ENCODE measurements at places on chromosomes 2 and 18. TPM values are rescaled to one million over a fixed set of nuclear protein-coding genes. Genes with fewer than 3 reads are reported as not detected.

DNA sequence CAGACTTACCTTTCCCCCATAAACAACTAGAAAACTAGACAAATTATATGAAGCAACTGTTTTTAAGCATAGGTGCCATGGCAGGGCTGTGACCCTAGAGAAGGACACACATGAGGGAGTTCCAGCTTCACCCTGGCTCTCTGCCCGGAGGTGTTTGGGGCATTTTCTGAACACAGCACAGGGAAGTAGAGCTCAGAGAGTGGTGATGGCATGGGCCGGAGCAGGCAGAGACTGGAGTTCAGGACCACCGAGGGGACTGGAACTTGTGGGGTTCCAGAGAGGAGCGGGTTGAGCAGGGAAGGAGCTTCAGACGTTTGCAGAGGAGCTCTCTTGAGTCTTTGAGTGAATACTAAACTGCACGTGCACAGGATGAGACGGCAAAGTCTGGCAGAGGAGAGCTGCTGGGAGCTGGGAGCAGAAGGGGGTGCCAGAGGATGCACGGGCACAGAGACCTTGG lies 26.5 kb upstream of the KLF11 start:
- H3K4me1 ChIP-seq, result no peaks in the 10 kb centered on the region
- H3K27me3 ChIP-seq, result no peaks in the 10 kb centered on the region
- H3K36me3 ChIP-seq, result no peaks in the 10 kb centered on the region

RNF152 gene
- total RNA-seq, result 0.60 TPM

RNF103 gene
- total RNA-seq, result 124 TPM

WNT6 gene
- not detected for total RNA-seq

DNA sequence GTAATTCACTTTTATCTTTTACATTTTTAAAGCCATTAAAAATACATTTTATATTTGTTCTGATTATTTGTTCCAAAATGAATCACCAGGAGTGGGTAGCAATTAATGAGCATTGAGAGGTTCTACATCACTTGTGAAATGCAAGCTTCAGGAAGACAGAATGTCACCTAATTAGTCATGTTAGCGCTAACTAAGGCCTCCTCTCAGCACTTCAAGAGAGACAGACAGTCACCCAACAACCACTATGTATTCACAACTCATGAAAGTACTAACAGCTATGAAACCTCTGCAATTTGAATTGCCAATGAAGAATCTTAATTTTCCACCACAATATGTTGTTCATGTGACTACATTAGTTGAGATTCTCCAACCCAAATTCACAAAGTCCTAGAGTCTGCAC lies 611.0 kb downstream of the KCNJ3 start:
- no peak overlapping the region for H3K27ac ChIP-seq
- no peaks in the 10 kb centered on the region for H3K4me1 ChIP-seq
- DNase-seq, result no peak
- H3K36me3 ChIP-seq, result no peaks in the 10 kb centered on the region

SNX17 gene
- 67.9 TPM for total RNA-seq

DNA sequence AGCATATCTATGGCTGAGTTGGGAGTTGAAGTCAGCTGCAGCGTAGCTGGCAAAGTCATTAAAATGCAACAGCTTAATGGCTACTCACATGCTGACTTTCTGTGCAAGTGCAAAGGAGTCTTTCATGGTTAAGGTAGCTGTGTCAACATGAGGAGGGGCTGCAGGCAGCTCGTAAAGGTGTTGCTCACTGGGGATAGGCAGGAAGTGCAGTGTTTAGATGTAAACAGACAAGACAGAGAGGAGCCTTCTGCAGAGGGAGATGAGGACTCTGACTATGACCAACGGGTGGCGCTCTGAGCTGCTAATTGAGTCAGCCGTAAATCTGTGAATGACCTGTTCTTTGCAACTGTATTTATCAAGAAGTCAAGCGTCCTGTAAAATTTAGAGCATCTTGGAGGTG lies 22.3 kb upstream of the CAVIN2 start:
- no peak overlapping the region for H3K27ac ChIP-seq
- no peaks in the 10 kb centered on the region for H3K36me3 ChIP-seq
- H3K4me3 ChIP-seq, result no peak overlapping the region
- H3K4me1 ChIP-seq, result no peaks in the 10 kb centered on the region
- no peaks in the 10 kb centered on the region for H3K27me3 ChIP-seq
- DNase-seq, result no peak

SAG gene
- 0.22 TPM for total RNA-seq

HSBP1L1 gene
- total RNA-seq, result 42.7 TPM

Data from CD4-positive, alpha-beta T cell (primary cell).